ENCODE measurements at places on chromosomes 5 and 9.
A peak's percentile ranks its signal among the peaks of the same experiment; 100 is the strongest.

- DNase-seq, result no peak
These were observed 97.6 kb downstream of the CDH10 start for GRCh38 chr5:24547132-24547531.

DNA sequence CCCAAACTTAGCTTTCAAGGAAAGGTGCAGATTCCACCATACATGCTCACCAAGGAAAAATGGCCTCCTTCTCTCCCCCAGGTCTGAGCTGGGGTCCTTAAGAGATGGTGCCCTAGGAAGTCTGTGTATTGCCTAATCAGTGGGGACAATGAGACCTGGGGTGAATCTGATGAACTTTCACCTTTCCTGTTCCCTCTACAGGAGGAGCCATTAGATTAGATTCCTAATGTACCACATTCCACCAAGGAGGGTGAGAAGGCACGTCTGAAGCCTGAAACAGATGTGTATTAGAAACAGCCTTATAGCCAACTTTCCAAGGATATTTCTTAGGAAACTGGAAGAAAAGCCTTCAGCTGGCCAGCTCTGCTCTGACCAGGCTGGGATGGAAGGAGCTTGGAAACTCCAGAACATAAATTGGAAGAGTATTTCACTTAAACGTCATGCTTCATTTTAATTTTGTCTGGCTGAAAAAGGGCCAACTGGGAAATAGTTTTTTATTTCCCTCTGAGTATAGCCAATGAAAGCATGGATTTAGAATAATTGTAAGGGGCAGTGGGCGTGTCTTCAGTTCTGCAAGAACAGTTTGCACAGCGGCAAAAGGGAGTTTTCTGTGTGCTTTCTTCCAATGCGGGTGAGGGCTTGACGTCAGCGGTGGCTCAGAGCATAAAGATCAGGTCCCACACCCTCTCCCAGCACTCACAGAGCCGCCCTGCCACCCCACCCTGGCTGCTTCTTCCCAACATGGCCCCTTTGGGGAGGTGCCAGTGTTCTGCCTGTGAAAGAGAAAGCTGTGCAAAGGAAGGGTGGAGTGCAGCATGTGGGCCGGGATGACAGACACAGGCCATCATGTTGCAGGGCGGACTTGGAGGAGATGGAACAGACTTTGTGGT is 210.9 kb downstream of the ESM1 start:
- DNase-seq, result no peak

DNA sequence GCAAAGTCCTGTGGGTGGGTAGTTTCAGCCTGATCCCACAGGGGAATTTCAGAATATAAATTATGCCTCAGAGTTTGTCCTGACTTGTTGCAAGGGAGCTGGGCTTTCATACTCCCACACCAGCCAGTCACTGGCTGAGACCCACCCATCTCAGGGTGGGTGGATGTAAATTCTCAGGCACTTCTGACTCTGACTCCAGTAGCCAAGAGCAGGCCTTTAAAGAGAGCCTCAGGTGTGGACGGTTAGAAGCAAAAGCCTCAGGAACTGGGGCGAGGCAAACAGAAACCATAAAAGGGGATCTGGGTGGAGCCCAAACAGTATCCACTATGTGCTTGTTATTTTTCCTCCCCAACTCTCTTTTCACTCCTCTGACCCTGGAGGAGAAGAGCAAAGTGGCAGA is 28.6 kb upstream of the FBXW11 start:
- DNase-seq, result peak; percentile 30

- no peak for DNase-seq
These were observed 36.9 kb upstream of the ANKRD55 start for GRCh38 chr5:56270058-56270457.

DNA sequence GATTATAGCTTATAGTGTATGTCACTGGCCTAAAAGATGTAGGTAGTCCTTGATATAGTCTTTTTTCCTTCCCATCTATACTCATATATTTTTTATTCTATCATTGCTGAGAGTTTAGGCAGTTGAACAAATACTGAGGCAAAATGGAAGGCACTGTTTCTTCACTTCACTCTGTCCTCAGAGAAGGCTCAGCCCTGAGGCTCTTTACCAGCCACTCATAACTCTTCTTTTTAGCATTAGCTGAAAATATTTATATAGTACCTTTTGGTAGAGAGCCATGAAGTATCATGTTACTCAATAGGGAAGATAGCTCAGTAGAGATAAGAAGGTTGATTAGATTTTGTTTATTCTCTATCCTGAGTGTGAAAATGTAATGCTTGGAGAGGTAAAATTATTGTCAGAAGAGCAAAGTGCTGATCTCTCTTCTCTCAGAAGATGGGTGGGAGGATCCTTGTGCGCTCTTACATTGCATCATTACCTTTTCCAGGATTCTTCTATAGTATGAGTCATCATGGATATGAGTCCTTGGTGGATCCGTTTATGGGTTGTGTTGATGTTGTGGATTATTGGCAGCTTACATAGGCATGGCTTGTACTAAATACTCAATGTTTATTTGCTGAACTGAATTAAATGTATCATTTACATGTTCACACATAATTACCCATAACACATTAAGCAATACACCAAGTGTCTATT is 88.1 kb downstream of the ANXA1 start:
- no peak for DNase-seq

Data from activated CD8-positive, alpha-beta T cell treated with anti-CD3 and anti-CD28 coated beads for 36 hours (primary cell).